ENCODE measurements at places on chromosomes 12 and 14.

GRCh38 chr14:104280902-104281767 is 142.7 kb downstream of the KIF26A start:
- no peak for DNase-seq

DNA sequence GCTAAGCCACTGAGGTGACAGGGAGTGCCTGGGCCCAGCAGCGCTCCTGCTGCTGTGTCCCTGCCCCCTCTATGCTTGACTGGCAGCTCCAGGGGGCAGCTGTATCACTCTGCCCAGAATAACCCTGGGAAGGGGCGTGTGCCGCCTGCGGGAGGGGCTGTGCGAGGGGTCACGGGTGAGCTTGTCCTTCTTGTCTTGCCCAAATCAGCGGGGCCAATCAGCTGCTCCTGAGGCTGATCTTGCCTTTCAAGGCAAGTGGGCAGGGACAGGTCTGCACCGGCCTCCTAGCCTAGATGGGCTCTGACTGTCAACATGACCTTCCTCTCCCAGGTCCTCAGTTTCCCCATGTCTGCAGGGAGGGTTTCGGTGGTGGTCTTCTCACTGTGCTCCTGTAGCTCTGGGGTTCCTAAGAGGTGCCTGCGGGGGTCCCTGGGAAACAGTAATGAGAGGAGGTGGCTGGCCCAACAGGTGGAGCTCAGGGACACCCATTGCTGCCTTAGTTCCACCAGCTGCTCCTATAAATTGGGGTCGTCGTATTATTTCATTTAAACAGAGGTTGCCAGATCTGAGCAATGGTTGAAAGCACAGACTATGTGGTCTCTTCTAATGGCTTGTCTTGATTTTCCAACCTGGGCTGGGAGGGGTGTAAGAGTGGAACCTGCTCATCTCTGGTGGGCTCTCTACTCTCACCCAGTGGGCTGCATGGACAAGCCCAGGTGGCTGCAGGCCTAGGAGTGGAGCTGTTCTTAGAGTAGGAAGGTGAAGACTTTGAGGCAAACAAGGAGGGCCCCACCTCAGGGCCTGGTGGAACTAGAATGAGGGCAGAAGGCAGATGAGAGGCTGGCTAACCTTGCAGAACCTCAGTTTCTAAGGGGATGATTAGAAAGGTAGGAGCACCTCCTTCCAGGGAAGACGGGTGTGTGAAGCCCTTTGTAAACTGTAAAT is 11.7 kb downstream of the RTL1 start:
- no peak for DNase-seq

GRCh38 chr14:55718551-55718950 is 138.5 kb downstream of the KTN1 start:
- no peak for DNase-seq

- DNase-seq: no peak
These were observed 846 bp downstream of the MYO1A start for GRCh38 chr12:57049119-57049446.

GRCh38 chr14:23006188-23006534 is 3.8 kb downstream of the C14orf93 start:
- DNase-seq: no peak

GRCh38 chr14:34013721-34014060 is 62.8 kb upstream of the EGLN3 start:
- peak; percentile 37 for DNase-seq

DNA sequence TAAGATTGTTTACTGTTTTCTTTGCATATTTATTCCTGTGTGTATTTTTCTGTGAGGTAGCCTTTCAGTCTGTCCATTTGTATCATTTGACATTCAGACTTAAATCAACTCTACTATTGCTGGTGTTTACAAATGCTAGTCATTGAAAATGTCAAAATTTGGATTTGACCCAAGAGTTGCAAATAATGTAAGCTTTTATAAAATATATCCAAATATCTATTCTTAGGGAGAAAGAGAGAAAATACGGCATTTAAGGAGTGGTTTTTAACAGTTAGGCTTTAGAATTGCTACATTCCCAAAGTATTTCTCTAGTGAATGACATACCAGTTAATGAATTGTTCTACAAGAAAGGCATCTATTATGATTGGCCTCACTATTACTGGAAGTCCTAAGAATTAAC is 37.9 kb downstream of the FRS2 start:
- DNase-seq: no peak

GRCh38 chr14:68583548-68584280 is 209.2 kb downstream of the ZFP36L1 start:
- DNase-seq: no peak

GRCh38 chr14:84003346-84003745 is 1526.6 kb upstream of the FLRT2 start:
- no peak for DNase-seq

DNA sequence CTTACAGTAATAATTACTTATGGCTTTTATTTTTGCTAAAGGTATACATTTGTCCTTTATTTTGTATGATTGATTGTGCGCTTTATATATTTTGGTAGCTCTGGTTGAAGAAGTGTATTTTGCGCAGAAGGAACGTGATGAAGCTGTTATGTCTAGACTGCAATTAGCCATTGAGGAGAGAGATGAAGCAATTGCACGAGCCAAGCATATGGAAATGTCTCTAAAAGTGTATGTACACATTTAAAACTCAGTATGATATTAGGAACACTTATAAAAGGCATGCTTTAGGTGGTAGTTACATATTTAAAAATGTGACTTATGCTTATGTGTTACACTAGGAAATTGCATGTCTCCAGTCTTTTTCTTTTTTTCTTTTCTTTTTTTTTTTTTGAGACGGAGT is 87.5 kb downstream of the MIPOL1 start:
- DNase-seq: no peak

DNA sequence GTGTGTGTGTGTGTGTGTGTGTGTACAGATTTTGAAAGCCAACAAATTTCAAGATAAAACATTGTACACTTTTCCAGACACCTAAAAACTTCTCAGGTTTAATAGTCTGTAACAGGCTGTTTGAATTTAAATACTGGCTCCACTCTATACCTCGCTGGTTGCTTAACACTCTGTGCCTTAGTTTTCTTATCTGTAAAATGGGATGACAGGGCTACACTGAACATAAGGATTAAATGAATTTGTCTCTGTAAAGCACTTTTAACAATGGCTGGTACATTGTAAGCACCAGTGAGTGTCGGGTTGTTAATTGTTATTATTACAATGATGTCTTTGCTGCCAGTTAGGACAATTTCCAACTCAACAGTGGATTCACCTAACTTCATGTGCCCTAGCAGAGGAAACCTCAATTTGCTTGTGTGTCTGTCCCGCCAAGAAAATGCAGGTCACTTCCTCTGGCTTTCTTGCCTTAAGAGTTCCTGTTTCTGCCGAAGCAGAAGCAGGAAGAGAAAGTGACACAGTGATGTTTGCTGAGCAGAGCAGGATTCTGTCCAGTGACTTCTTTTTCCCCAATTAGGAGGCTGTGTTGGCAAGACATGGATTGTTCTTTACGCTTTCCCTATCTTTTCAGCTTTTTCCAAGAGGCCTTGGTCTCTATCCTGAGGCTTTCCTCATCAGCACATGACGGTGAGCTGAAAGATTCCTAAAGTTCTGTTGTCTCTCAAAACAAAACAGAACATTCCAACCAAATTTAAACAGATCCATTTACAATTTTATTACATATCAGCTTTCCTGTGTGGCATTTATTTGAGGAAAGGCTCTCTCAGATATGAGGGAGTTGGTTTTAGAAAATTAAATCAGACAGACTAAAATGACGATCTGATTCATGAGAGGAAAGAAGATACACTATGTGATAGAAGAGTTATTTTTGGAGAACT is 154.1 kb upstream of the ATP2B1 start:
- peak; percentile 43 for DNase-seq

Measured in GM10248 (cell line).